ENCODE measurements at places on chromosomes 16 and 17.

GRCh38 chr16:4053301-4053845, 62.9 kb downstream of the ADCY9 start:
- DNase-seq: peak; percentile 85

GRCh38 chr17:21352221-21352980, 23.8 kb upstream of the KCNJ12 start:
- no peak for DNase-seq

DNA sequence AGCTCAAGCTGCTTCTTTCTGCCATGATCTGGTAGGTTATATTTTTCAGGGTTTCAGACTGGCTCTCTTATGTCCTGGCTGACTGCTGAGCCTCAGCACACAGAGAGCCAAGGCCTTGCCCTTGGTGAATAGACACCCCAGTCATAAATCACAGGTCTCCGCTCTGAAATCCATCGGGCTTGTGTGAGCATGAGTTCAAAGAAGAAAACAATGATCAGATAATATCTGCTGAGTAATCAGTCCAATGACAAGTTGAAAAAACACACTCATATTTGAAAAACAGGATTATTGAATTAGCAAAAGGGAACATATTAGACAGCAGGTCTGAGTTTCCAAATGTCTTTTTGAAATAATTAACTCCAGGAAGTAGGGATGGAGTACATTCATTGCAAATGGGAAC, 51.1 kb upstream of the NDRG4 start:
- DNase-seq: no peak

DNA sequence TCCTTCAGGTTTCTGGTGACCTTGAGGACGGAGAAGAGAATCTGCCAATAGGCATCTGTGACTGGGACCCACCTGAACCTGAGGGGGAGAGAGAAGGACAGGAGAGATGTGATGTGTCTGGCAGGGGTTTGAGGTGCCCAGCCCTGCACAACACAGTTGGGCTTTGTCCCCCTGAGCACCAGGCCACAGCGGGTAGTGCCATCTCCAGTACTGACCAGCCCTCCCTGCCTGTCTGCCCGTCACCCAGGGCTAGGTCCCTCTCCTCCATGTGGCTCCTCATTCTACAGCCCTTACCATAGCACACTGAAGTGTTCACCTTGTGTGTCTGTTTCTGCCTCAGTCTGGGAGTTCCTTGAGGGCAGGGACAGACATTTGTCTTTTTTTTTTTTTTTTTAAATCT, 30.8 kb downstream of the NLRP1 start:
- no peak for DNase-seq

DNA sequence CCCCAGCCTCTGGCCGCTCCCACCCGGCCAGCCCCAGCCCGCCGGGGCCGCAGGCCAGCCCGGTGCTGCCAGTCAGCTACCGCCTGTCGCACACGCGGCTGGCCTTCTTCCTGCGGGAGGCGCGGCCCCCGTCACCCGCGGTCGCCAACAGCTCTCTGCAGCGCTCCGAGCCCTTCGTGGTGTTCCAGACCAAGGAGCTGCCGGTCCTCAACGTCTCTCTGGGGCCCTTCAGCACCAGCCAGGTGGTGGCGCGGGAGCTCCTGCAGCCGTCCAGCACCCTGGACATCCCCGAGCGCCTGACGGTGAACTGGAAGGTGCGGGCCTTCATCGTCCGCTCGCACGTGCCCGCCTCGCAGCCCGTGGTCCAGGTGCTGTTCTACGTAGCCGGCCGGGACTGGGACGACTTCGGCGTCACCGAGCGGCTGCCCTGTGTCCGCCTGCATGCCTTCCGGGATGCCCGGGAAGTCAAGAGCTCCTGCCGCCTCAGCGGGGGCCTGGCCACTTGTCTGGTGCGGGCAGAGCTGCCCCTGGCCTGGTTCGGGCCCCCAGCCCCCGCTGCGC, 46.8 kb downstream of the TMEM132E start:
- DNase-seq: no peak

DNA sequence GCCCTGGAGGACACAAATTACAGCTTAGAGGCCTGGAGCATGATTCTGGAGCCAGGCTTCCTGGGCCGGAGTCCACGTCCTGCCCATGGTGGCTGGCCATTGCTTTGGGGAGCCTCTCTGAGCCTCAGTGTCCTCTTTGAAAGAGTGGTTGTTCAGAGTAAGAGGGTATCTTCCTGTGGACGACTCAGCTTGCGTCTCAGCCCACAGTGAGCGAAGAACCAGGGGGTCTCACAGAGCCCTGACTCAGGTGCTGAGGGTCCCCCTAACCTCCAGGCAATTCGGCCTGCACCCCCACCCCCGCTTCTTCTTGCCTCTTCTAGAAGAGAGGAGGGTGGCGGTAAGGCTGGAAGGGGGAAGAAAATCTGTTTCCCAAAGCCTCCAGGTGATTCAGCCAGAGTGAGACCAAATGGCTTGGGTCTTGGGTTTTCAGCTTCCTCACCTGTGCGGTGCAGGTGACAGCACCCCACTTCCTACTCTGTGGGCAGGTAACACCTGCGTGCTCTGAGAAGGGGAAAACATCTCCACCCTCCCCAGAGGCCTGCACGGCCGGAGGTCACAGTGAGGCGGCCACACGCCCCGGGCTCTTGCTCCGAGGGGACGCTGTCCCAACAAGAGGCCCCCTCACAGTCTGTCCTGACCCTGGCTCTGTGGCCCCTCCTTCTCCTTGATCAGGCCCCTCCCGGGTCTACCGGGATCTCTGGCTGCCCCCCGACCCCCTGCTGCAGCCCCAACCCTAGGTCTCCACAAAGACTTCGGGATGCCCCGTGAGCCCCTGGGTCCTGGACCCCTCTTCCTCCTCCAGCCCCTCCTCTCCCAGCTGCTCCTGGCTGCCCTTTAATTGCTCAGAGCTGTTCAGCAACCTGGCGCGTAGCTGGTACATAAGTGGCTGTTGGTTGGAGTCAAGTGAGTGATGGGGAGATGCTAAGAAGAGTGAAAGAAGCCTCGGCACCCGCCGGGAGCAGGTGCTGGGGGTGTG, 119.2 kb downstream of the METRNL start:
- DNase-seq: no peak

DNA sequence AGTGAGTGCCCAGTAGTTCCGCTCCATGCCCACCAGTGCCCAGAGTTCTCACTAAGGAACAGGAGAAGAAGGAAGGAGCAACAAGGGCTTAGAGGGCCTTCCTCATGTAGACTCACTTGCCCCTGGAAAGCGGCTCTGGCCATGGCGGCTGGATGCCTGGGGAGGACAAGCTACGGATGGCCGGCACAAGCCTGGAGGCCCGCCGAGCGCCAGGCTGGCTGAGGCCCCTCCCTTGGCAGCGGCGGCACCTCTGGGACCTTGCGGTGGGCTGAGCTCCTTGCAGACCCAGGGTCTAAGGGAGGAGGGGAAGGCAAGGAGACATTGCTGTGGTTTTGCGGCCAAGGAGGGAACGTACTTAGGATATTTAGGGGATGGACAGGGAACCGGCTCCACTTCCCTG, 160.1 kb downstream of the SALL1 start:
- no peak for DNase-seq
